Activated CD8-positive, alpha-beta memory T cell treated with anti-CD3 and anti-CD28 coated beads for 48 hours (primary cell): ENCODE measurements at places on chromosomes 2 and 18.

GRCh38 chr2:101241158-101241557 is 11.5 kb upstream of the CNOT11 start:
- DNase-seq, result no peak

DNA sequence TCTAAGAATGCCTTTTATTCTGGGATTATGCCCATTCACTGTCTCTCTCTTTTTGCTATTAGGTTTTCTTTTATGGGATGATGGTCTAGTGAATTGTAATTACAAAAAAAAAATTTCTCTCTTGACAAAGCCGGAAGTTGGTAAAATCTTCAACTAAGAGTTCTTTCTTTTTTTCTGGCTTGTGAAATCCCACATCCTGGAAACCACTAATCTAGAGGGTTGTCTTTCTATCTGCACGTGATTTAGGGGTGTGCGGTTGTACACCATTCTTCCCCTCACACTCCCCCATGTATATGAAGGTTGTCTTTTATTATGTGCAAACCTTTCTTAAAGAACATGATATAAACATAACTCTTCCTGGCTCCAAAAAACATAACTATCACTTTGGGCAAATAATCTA is 52.0 kb downstream of the GATA6 start:
- no peak for DNase-seq

GRCh38 chr2:174606336-174606735 is 8.7 kb upstream of the WIPF1 start:
- DNase-seq, result no peak

DNA sequence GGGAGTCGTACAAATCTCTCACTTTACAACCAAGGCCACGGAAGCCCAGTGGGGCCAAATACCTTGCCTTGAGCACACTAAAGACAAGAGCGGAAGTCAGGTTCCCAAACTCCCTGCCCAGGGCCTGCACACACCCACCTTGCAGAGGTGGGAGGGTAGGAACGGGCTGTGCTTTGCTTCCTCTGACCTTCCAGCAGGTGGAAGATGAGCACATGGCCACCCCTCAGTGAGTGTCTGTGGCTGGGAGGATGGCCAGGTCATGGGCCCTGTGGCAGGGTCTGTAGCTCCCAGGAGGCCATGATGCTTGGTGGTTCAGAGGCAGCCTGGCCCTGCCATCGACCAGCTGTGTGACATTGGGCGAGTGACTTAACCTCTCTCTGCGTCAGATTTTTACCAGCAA is 218.2 kb downstream of the ZBTB7C start:
- no peak for DNase-seq

DNA sequence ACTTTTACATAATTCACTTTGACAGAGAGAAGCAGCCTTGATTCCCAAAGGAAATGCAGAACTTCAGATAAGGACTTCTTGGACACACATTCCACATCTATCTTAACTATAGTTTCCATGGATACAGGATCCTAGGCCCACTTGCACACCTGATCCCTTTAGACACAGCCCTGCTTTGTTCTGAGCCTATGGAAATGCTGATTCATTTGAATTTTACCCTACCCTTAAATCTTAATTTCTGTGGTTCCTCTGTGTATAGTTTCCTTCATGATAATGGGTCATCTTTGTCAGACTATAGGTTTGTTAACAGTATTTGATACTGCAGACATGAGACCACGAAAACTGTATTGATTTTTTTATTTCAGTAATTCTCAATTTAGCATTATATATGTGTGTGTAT is 77.4 kb downstream of the ACTR3 start:
- no peak for DNase-seq

GRCh38 chr2:19021100-19021476 is 337.3 kb downstream of the OSR1 start:
- DNase-seq, result no peak

- no peak for DNase-seq
These were observed 686.1 kb upstream of the RAB6C start for GRCh38 chr2:129293326-129293725.

GRCh38 chr2:18804536-18804935 is 215.2 kb upstream of the NT5C1B start:
- DNase-seq, result no peak

DNA sequence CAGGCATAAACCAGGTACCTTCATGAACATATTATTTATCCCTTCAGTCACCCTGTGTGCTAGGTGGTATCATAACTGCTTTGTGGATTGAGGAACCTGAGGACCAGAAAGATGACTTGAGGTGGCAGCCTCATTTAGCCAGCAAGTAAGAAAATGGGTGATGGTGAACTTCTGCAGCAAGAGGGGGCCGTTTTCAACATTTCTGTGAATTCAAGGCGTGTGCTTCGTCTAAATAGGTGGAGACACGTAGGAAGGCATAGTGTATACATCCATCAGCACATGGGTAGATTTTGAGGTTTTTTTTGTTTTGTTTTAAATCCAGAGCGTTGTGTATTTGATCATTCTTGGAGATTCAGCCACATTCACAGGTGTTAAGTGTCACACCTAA is 118.7 kb downstream of the SPTBN1 start:
- no peak for DNase-seq

DNA sequence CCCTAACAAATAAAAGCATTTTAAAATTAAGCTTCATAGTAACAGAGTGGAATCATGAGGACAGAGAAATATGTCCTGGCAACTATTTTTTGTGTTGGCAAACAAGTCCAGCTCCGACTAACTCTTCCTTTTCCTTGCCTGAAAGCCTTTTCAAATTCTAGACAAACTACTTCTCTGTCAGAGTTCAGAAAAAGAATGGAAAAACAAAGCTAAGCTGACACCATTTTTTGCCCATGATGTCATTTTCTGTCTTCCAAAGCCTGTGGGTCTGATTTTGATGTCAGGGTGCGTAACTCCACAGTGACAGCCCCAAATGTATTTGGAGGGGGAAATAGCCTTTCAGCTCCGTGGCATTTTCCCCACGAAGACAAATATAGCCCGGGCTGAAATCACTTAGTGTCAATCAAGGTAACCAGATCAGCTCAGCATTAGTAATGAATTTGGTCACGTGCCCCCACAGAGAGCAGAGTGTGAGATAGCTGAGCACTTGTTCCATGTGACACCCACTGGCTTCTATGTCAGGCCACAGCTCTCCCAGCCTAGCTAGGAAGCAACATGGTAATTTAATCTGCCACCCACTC is 233.0 kb upstream of the SIX2 start:
- DNase-seq, result no peak

DNA sequence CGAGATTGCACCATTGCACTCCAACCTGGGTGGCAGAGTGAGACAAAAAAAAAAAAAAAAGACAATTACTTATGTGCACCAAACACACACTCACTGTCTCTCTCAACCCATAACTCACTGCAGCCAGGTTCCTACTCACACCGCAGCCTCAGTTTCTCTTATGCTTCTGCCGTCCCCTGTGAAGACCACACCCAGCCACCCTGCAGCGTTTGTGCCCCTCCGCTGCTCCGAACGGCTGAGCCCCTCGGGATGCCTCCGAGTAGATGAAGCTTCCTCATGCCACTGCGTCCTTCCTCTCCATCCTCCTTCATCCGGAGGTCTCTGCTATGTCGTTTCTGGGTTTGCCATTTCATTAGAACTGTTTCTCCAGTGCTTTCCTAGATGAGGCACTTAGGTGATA is 160.1 kb downstream of the TWIST2 start:
- no peak for DNase-seq

GRCh38 chr2:45018023-45018422 is 8.8 kb upstream of the SIX2 start:
- DNase-seq, result no peak

DNA sequence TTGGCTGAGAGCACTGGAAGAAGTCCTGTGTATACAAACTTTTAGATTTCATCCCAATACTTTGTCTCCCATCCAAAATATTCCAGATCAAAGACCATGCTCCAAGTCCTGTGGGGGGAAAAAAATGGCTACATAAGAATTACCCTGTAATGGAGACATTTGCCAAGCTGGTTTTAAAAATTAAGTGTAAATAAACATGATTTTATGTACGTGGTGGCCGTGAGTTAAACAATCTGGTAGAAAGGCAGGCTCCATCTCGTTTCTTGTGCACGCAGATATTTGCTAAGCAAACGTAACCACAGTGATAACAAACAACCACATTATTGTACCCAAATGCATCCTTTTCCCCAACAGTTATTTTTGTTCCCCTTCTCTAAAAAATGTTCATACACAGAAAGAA is 176.4 kb downstream of the ZNF516 start:
- DNase-seq, result no peak
